ENCODE measurements at places on chromosomes 4 and X. TPM values are rescaled to one million over a fixed set of nuclear protein-coding genes. Genes with fewer than 3 reads are reported as not detected.

Gene RBBP7
- total RNA-seq, result 146 TPM

Gene NALF2
- not detected for total RNA-seq

Gene RAI2
- not detected for total RNA-seq

Gene ARAP2
- total RNA-seq, result 3.3 TPM

Gene NUP62CL
- not detected for total RNA-seq

Gene ASB5
- not detected for total RNA-seq

Gene UGT2B11
- not detected for total RNA-seq

Gene CXorf65
- total RNA-seq, result not detected

Gene MND1
- total RNA-seq, result 5.8 TPM

Gene TMA16
- total RNA-seq, result 41.2 TPM

Gene PAGE5
- total RNA-seq, result not detected

Gene FGF13
- not detected for total RNA-seq

Gene ADH1C
- not detected for total RNA-seq

Gene SSR4
- total RNA-seq, result 172 TPM

All from epithelial cell of umbilical artery (primary cell).